T-cell (primary cell): ENCODE measurements at places on chromosomes 7 and 10. TPM values are rescaled to one million over a fixed set of nuclear protein-coding genes. Genes with fewer than 3 reads are reported as not detected.

GRCh38 chr10:17147884-17148489, 18.4 kb upstream of the CUBN start:
- H3K4me1 ChIP-seq: no peaks in the 10 kb centered on the region
- no peak overlapping the region for H3K27ac ChIP-seq
- no peaks in the 10 kb centered on the region for H3K27me3 ChIP-seq
- DNase-seq: no peak
- H3K4me3 ChIP-seq: no peak overlapping the region

DNA sequence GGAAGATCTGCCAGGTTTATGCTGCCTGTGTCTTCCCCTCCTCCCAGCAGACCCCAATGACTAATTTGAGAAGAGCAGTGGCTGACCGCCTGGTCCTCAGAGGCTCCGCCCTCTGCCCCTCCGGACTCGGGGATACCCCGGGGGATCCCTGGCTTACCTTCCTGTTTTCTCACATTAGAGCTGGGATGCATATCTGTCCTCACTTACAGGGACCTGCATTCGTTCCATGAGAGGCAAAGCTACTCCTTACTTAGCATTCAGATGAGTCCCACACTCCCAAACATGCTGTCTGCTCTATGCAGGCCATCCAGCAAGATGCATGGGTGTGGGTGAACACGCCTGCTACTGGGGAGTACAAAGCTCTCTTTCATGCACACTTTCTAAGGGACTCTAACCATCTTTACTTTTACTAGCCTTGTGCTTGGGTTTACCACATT, 24.0 kb downstream of the VOPP1 start:
- H3K36me3 ChIP-seq: peaks cover 3% of the 10 kb centered on the region
- H3K4me3 ChIP-seq: no peak overlapping the region
- H3K27ac ChIP-seq: no peak overlapping the region
- H3K4me1 ChIP-seq: peaks cover 2% of the 10 kb centered on the region
- H3K27me3 ChIP-seq: no peaks in the 10 kb centered on the region
- DNase-seq: no peak

The LIPA gene
- total RNA-seq: 38.0 TPM

The HOXA9 gene
- total RNA-seq: 0.79 TPM

The CHN2 gene
- 6.8 TPM for total RNA-seq
